Mesenteric fat pad (tissue), 1 donor: ENCODE measurements at places on chromosomes 16 and 17. TPM values are rescaled to one million over a fixed set of nuclear protein-coding genes. Genes with fewer than 3 reads are reported as not detected.

RAB34 gene
- 43.3 TPM for total RNA-seq

GAN gene
- 10.0 TPM for total RNA-seq

UBE2I gene
- 91.9 TPM for total RNA-seq

KRT31 gene
- not detected for total RNA-seq

PRAC1 gene
- not detected for total RNA-seq

SPNS2 gene
- 18.6 TPM for total RNA-seq

PLA2G10 gene
- not detected for total RNA-seq

PAGR1 gene
- total RNA-seq: 11.1 TPM

KRTAP2-1 gene
- not detected for total RNA-seq

SLC39A11 gene
- 36.2 TPM for total RNA-seq

ITGAD gene
- total RNA-seq: 0.39 TPM

SLC22A31 gene
- 0.35 TPM for total RNA-seq

DHRS7C gene
- not detected for total RNA-seq

GRB7 gene
- 0.29 TPM for total RNA-seq

OGFOD1 gene
- total RNA-seq: 44.9 TPM

SEC14L5 gene
- total RNA-seq: 0.35 TPM

CCL18 gene
- total RNA-seq: 51.9 TPM

HYDIN gene
- 0.55 TPM for total RNA-seq

ABI3 gene
- total RNA-seq: 12.5 TPM

HEATR9 gene
- total RNA-seq: not detected

AIPL1 gene
- total RNA-seq: not detected

SEZ6 gene
- not detected for total RNA-seq
